ENCODE measurements at places on chromosomes 1 and 21.

DNA sequence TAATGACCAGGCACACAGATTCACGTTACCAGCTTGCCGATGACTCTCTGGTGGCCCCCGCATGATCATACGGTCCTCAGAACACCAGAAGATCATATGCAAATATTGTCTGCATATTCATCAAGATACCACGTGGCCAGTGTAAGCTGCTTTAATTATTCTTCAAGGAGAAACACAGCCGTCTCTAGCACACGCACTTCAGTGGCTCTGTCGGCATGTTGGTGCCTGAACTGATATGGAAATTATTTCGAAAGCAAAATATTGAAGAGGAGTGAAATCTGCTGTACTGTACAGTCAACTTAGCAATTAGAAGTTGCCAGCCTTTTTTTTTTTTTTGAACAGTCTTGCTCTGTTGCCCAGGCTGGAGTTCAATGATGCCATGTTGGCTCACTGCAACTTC is 5.9 kb upstream of the KIF26B start:
- no peak for DNase-seq

DNA sequence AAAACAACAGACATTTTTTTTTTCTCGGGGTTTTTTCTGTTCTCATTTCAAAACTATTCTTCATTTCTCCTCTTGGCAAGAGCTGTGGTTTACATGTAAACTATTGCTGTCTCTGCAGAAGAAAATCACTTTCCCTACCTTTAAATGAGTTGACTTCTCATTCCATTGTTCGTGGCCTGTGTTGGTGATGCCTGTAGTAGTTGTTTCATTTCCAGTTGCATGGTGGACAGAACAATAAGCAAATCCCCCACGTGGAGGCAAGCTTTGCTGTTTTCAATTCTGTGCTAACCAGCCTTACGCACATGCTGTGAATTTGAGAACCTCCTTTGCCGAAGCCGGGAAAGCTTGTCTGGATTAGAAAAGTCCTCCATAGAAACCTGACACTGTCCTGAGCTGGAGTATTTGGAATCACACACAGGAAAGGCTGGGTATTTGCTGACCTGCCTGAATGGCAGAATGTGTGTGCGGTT is 26.2 kb upstream of the MAP3K7CL start:
- no peak for DNase-seq

GRCh38 chr1:45804669-45804969 is 1.2 kb downstream of the MAST2 start:
- no peak for DNase-seq

DNA sequence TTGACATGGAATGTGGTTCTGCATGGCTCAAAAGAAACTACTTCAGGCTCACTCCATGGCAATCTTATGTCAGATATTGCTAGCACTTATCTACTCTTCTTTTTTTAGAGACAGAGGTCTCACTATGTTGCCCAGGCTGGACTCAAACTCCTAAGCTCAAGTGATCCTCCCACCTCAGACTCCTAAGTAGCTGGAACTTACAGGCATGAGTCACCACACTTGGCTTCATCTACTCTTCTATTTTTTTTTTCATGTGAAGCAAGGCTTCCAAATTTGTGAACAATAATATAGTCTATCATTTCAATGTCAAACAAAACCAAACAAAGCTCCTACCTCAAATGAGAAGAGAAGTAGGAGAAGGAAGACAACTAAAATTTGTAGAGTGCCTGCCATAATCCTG is 7.5 kb upstream of the PSEN2 start:
- DNase-seq = no peak

- DNase-seq = no peak
Measured at GRCh38 chr21:15627823-15628222, 102.0 kb upstream of the USP25 start.

GRCh38 chr1:214678386-214678785 is 75.4 kb downstream of the CENPF start:
- DNase-seq = no peak

- DNase-seq = peak; percentile 3
Measured at GRCh38 chr1:152654110-152654509, 9.1 kb upstream of the LCE2D start.

GRCh38 chr1:210779269-210779668 is 354.7 kb downstream of the KCNH1 start:
- DNase-seq = no peak

- no peak for DNase-seq
Measured at GRCh38 chr21:28089599-28090441, 902.9 kb downstream of the LTN1 start.

DNA sequence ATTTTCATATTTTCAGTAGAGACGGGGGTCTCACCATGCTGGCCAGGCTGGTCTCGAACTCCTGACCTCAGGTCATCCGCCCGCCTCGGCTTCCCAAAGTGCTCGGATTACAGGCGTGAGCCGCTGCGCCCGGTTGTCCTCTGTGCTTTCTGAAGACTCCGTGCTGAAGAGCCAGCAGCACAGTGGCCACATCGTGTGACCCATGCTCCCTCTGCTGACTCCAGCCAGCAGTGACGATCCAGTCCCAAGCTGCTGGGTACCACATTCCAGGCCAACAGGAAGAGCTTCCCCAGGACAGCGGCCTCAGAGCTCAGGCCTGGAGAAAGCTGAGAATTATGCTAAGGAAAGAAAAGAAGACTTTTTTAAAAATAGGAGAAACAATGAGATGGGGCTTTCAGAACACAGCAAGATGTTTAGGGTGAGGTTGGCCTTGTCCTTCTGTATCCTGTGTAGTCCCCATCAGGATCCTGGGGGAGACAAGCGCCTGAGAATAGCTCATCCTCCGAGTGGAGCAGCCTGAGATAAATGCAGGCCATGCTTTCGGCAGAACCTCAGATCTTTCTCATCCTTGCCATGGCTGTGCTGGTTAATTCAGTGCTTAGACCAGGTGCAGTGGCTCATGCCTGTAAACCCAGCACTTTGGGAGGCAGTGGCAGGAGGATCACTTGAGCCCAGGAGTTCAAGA is 207.1 kb downstream of the SLC35F3 start:
- DNase-seq = no peak

GRCh38 chr21:31921079-31921478 is 48.3 kb downstream of the HUNK start:
- no peak for DNase-seq

DNA sequence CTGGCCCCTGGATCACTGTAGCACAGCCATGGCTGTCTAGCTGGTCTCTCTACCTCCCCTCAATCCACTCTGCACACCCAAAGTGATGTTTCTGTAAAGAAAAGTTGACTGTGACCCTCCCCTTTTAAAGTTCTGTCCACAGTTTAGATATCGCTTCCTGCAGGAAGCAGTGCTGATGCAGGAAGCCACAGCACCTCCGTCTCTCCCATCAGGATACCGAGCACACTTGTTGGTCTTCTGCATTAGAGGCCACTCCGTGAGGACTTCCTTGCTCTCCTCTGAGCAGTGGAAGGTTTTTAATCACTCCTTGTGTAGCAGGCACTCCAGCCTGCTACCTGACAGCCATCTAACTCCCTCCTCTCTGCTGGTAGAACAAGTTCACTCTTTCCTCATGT is 69.5 kb downstream of the GADD45A start:
- no peak for DNase-seq

GRCh38 chr21:32611471-32611997 is 643 bp downstream of the CFAP298 start:
- DNase-seq = no peak

GRCh38 chr21:34887725-34888568 is 161.2 kb downstream of the RUNX1 start:
- peak; percentile 66 for DNase-seq

- no peak for DNase-seq
Measured at GRCh38 chr1:52007215-52008002, 16.9 kb upstream of the RAB3B start.

- DNase-seq = no peak
Measured at GRCh38 chr1:92201973-92202372, 15.7 kb upstream of the C1orf146 start.

- DNase-seq = no peak
Measured at GRCh38 chr1:102470767-102471166, 474.0 kb upstream of the OLFM3 start.

- no peak for DNase-seq
Measured at GRCh38 chr1:91568261-91568660, 67.6 kb downstream of the CDC7 start.

DNA sequence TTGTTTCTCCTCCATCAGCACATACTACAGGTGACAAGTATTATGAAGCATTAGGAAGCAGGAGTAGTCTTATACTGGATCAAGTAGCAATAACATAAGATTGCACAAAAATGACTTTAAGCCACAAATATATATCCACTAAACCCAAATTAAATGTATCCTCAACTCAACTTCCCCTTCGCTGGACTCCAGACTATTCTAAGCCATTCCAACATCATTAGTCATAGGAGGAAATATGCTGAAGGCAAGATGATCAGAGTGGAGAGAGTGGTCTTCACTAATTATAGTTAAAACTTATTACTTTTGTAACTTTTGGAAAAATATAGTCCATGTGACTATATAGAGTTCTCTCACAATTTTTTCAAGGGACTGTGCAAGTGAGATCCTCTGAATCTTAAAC is 390.7 kb upstream of the ZP4 start:
- DNase-seq = no peak

DNA sequence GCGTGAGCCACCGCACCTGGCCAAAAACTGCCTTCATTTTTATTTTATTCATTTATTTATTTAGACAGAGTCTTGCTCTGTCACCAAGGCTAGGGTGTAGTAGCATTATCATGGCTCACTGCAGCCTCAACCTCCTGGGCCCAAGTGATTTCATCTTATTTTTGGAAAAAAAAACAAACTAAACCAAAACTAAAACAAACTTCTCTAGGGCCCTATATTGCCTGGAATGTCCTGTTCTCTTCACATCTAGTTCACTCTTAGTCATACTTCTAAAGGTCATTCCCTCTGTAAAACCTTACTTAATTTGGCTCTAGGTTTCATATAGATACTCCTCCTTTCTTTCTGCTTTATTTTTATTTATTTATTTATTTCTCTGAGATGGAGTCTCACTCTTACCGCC is 15.6 kb downstream of the RPS27 start:
- DNase-seq = no peak

GRCh38 chr1:99814373-99814900 is 35.7 kb upstream of the AGL start:
- DNase-seq = no peak

DNA sequence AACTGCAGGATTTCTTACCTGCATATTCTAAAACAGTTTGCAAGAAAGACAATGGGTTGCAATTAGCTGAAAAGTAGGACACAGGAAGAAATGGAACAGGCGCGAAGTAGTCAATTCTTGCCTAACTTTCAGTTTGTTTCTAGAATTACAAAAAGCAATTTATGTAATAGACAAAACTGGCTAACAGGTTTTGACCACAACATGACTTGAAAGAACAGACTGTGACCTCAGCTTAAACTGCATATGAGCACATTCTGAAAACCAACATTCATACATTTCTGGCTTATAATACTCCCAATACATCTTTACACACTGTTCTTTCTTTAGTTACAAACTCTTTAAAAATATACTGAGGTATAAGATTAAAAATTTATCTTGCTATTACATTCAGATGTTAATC is 405.9 kb upstream of the B3GALT2 start:
- no peak for DNase-seq

GRCh38 chr1:247401310-247402119 is 14.5 kb upstream of the NLRP3 start:
- DNase-seq = no peak

DNA sequence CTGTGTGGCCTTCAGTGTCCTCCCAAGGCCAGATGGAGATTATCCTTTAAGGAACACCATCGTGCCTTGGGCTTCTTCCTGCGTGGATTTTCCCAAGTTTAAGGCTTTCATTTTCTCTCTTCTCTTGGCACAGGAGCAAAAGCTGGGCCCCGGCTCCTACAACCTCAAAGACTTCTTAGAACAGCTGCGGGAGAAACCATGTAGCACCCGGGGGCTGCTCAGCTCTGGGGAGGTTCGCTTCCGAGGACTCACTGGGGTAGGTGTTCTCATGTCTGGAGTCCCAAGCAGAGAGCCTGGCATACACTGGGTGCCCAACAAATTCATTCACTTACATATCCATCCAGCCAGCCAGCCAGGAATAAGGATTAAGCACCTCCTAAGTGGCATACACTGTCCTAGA is 6.6 kb upstream of the TTC22 start:
- no peak for DNase-seq
